ENCODE measurements at places on chromosomes 2 and 18.

DNA sequence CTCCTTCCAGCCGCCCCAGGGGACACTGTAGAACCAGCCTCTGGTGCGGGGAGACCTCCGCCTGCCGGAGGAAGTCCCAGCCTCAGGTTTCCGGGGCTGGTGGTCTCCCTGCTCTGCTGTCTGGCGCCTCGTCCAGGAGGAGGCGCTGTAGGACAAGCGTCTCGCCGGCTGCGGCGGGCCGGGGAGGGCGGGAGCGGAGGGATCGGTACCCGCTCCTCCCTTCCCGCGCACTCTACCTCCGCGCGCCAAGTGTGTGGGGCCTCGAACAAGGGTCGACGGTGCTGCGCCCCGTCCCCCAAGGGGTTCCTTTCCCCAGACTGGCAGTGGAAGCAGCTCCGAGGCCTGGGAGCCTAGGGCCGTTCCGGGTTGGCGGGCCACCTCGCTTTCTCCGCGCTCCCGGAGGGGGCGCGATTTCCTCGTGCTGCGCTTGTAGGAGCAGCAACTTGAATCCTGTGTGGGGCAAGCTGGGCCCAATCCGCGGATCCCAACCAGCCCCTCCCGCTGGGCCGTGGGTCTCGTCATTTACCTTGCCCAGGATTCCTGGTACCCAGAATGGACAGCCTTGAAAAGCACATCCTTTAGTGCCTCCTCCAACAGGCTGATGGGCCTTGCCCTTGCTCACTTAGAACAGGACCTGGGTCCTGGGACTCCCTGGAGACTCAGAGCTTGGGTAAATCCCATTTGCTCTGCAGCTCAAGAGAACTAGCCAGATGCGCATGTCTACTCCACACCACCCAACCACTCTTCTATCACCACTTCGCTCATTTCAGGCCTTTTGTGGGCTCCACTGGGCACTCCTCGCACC, 10.6 kb upstream of the HOXD4 start:
- no peak for DNase-seq

GRCh38 chr18:55069497-55069896, 110.2 kb upstream of the CCDC68 start:
- DNase-seq, result no peak

DNA sequence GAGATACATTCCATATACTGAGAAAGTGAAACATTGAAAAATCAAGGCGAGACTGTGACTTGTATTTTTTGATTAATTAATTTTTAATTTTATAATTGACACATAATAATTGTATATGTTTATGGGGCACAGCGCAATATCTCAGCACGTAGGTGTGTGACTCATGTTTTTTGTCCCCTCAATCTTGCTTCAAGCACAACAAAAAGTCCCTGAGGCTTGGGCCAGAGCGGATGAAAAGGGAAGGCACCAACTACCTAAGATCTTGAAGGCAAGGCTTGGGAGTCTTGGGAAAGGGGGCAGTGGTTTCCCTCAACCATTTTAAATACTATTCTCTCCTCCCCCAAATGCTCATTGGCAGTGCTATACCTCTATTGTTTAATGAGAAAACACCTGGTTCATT, 9.9 kb downstream of the SGPP2 start:
- DNase-seq, result no peak

DNA sequence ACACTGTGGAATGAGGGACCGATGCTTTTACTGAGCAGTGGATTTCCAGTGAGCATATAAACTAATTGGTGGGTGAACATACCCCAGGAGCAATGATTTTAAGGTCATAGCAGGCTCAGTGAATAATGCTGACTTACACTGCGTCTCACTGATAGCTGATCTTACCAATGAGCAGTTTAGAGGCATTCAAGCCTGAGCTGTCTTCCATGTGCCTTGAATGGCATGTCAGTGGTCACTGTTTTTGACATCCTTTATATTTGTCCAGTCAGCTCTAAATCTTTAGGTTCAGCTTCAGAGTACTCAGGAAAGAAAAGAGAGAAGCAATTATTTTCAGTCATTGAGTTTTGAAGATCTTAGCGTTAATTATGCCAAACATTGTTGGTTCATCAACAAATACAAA, 88.3 kb downstream of the CAMKMT start:
- no peak for DNase-seq

- no peak for DNase-seq
These were observed 178.1 kb downstream of the FAM210A start for GRCh38 chr18:13548106-13548819.

- no peak for DNase-seq
These were observed 87.1 kb downstream of the TMX3 start for GRCh38 chr18:68627812-68628211.

DNA sequence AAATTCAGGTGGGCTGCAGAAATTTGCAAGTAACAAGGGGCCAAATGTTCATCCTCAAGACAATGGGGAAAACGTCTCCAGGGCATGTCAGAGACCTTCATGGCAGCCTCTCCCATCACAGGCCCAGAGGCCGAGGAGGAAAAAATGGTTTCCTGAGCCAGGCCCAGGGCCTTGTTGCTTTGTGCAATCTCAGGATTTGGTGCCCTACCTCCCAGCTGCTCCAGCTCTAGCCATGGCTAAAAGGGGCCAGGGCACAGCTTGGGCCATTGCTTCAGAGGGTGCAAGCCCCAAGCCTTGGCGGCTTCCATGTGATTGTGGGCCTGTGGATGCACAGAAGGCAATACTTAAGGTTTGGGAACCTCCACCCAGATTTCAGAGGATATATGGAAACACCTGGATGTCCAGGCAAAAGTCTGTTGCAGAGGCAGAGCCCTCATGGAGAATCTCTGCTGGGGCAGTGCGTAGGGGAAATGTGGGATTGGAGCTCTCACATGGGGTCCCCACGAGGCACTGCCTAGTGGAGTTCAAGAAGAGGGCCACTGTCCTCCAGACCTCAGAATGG, 29.2 kb downstream of the RPRD1A start:
- no peak for DNase-seq

DNA sequence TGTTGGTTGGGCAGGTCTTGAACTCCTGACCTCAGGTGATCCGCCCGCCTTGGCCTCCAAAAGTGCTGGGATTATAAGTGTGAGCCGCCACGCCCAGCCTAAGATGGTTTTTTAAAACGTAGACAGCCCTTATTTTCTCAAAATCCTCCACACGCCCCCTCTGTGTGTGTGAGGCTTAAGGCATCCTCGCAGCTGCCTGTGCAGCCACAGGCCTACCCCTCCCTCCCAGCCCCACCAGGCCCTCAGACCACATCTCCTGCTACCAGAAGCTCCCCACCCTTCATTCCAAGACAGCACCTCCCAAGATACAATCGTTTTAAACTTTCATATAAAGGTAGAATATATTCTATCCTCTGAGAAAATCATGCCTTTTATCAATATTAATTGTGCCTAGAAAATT, 4.8 kb downstream of the ANO7 start:
- no peak for DNase-seq

DNA sequence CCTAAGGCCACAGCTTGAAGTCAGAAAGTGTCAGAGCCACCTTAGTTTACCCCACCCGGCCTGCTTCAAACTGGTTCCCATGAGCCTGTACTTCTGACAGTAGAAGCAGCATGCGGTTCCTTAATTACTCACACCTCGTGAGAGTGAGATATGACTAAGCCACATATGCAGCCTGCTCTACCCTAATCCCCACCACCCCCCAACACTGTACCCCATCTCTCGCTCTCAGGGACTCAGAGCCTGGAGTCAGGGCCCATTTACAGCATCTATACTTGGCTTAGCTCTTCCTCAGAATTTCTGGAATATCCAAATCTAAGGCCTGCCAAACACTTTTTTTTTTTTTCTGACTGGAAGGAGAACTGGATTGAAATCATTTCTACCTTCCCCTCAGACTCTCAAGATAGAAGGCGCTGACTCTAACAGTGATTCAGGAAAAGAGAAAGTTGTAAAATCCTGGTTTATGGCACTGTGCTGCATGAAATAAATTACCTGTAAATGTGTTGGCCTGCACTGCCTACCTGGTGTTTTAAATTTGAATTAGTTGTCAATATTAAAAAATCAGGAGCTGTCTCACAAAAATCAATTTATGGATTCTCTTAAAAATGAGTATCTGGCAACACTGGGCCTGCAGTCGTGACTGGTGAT, 360.0 kb downstream of the RND3 start:
- no peak for DNase-seq

GRCh38 chr2:7348761-7349160, 431.5 kb downstream of the RNF144A start:
- no peak for DNase-seq

GRCh38 chr2:173238385-173238784, 116.3 kb upstream of the CDCA7 start:
- DNase-seq, result no peak

DNA sequence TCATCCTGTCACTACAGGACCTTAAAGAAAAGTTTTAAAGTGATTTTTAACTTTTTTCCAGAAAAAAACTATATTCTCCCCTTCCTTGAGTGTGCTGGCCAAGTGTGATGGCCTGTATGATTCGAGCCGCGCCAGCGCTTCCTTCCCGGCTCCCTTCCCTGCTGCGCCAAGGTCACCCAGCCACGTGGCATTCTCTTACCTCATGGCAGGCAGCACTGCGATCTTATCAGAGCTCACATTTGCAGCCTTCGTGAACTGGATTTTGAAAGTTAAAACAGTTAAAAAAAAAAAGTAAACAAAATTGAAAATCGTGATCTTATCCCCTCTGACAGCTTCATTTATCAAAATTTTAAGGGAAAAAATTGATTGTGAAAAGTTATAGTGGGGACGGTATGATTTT, 279.8 kb downstream of the PTGR3 start:
- no peak for DNase-seq
